Fibroblast of pulmonary artery (primary cell): ENCODE measurements at places on chromosomes 2 and 18.

- no peak for DNase-seq
Measured at GRCh38 chr2:36789181-36789804, 92.8 kb downstream of the VIT start.

GRCh38 chr2:19656011-19656410 is 245.8 kb downstream of the TTC32 start:
- no peak for DNase-seq

DNA sequence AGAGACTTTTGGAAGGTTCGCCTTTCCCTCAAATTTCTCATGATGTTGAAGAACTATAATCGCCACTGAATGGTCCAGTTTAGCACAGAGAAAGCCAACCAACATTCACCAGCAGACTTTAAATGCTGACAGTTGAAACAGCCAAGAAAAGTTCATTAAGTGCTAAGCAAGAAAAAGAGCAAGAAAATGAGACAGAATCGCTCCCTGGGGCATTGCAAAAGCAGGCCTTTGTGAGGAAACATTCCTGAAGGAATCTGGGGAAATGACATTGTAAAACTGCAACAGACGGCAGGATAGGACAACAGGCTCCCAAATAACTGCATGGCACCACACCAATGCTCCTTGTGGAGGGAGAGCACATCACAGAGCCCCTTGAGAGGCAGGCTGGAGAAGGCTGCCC is 269.3 kb upstream of the ID2 start:
- peak; percentile 45 for DNase-seq

- DNase-seq: peak; percentile 28
Measured at GRCh38 chr2:223416815-223417610, 185.1 kb downstream of the SCG2 start.
